Neural progenitor cell (in vitro differentiated cells): ENCODE measurements at places on chromosomes 7 and 10. TPM values are rescaled to one million over a fixed set of nuclear protein-coding genes. Genes with fewer than 3 reads are reported as not detected.

The OR2A1 gene
- total RNA-seq = not detected in 2 replicates

DNA sequence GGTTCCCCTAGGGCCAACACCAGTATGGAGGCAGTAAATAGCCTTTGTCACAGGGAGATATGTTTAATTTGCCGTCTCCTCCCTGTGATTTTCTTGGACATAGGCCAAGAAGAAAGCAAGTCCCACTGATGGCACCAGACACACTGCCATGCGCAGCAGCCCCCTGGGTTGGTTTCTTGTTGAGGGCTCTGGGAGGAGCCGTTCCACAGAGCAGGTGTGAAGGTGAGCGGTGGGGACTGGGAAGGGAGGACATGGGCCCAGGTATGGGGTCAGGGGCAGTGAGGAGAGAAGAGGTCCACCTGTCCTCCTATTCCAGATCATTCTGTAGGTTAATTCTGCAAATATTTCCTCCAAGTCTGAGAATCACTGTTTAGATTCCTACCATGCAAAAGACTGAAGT lies 376.1 kb downstream of the PLXNA4 start:
- H3K27me3 ChIP-seq = no peaks in the 10 kb centered on the region
- no peaks in the 10 kb centered on the region for H3K4me1 ChIP-seq
- DNase-seq = no peak

The RAB19 gene
- total RNA-seq = 1.1 and 3.1 TPM in 2 replicates

GRCh38 chr10:101467286-101467770 lies 113.4 kb downstream of the BTRC start:
- DNase-seq = peak; percentile 89
- peaks cover 60% of the 10 kb centered on the region for H3K4me1 ChIP-seq
- H3K4me3 ChIP-seq = peak overlapping the region; percentile 29
- H3K27me3 ChIP-seq = no peaks in the 10 kb centered on the region

DNA sequence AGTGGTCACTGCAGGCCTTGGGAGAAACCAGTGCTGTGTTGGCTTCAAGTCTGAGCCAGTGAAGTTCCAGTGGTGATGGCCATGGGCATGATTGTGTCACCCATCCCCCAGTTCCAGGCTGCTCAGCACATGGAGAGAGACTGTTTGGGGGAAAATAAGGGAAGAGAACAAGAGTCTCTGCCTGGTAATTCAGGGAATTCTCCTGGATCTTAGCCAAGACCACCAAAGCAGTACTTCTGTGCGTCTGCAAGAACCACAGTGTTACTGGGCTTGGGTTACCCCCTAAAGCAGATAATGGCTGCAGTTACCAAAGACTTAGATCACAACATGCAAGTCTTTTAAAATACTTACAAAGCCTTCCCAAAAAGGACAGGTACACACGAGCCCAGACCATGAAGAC lies 225.0 kb upstream of the SEMA3C start:
- no peak for DNase-seq
- H3K27me3 ChIP-seq = no peaks in the 10 kb centered on the region
- H3K27ac ChIP-seq = no peak overlapping the region

DNA sequence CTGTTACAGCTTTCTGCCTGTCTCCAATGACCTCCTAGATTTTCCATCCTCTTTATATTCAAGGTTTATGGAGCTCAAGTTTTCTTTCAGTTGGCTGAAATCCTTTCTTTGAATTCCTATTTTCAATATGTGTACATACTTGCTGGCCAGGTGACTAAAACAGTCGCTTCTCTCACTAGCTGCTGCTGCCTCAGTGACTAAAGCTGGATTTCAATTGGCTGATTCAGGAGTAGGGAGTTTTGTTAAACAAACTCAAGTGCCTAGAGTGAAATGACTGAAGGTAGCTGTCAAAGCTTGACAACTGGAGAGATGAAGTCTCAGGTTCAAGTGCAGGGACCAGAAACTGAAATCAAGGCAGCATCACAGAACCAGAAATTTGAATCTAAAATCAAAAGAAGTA lies 6.7 kb upstream of the POLR1F start:
- DNase-seq = no peak
- no peak overlapping the region for H3K27ac ChIP-seq
- H3K4me3 ChIP-seq = no peak overlapping the region
- no peaks in the 10 kb centered on the region for H3K36me3 ChIP-seq
- peaks cover 21% of the 10 kb centered on the region for H3K27me3 ChIP-seq

The NUTM2D gene
- 3.4 and 4.1 TPM in 2 replicates for total RNA-seq

GRCh38 chr10:61385231-61386001 lies 67.8 kb downstream of the TMEM26 start:
- DNase-seq = no peak
- H3K4me1 ChIP-seq = no peaks in the 10 kb centered on the region
- no peaks in the 10 kb centered on the region for H3K36me3 ChIP-seq
- H3K27me3 ChIP-seq = no peaks in the 10 kb centered on the region

- no peaks in the 10 kb centered on the region for H3K36me3 ChIP-seq
- peak overlapping the region; percentile 85 for H3K4me3 ChIP-seq
- no peak overlapping the region for H3K27ac ChIP-seq
- peak; percentile 46 for DNase-seq
These were observed 1.2 kb downstream of the CCM2 start for GRCh38 chr7:45001138-45001694.

The FAM25A gene
- total RNA-seq = not detected in 2 replicates

DNA sequence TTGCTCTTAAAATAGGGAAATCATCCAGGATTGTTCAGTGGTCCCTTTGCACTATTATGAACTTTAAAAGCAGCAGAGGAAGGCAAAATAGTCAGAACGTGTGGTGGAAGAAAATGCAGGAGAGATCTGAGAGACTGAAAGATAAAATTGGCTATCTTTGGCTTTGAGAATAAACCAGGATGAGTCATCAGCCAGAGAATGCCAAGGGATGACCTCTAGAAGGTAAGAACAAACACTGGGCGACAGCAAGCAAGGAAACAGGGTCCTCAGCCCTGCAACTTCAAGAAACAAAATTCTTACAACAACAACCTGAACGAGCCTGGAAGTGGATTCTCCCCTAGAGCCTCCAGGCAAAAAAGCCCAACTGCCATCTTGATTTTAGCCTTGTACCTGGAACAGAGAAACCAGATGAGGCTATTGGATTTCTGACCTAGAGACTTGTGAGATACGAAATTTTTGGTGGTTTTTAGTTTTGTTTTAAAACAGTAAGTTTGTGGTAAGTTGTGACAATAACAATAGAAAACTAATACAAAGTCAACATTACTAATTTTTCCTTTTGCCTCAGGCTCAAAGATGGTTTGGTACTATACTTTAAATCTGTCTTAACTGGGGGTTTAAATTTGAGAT lies 130.2 kb upstream of the CNTNAP2 start:
- no peak overlapping the region for H3K4me3 ChIP-seq
- no peaks in the 10 kb centered on the region for H3K4me1 ChIP-seq
- H3K27me3 ChIP-seq = no peaks in the 10 kb centered on the region

DNA sequence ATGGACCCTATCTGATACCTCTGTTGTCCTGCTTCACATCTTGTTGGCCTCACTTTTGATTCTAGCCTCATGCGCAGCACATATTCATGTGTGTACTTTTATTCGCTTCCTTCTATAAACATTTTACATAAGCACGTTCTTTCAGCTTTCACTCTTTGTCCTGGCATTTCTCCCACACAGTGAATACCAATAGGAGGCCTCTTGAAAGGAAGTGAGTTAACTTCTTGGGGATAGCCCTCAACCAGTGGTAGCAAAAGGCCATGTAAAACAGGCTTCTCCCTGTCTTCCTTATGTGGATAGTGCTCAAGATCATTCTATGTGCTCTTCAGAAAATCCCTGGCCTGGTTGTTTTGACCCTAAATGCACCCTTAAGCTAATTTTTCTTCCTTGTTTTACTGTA lies 633.9 kb upstream of the MBL2 start:
- no peak overlapping the region for H3K4me3 ChIP-seq
- H3K36me3 ChIP-seq = no peaks in the 10 kb centered on the region
- H3K27me3 ChIP-seq = no peaks in the 10 kb centered on the region

DNA sequence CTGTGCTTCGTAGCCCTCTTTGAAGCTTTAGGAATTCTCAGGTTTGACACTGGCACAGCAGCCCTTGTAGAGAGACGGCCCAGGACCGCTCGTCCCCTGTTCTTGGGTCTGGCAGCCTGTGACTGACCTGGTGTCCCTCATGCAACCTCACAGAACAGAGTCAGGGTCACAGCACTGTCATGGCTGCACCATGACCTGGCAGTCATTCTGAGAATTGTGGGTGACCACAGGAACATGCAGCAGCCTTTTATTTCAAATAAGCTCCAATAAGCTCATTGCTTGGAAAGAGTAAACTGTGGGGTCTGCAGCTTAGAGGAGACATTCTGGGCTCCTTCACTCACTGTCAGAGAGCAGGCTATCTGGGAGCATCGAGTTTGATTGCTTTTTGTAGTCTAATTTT lies 42.5 kb downstream of the MYO1G start:
- H3K4me3 ChIP-seq = no peak overlapping the region
- H3K36me3 ChIP-seq = no peaks in the 10 kb centered on the region
- no peaks in the 10 kb centered on the region for H3K27me3 ChIP-seq
- DNase-seq = no peak

The GALNT17 gene
- total RNA-seq = 17.1 and 23.0 TPM in 2 replicates

The WEE2 gene
- total RNA-seq = 0.12 TPM in 1 of 2 replicates, not detected in the other

- no peaks in the 10 kb centered on the region for H3K27me3 ChIP-seq
- no peak overlapping the region for H3K4me3 ChIP-seq
- no peak for DNase-seq
These were observed 27.6 kb downstream of the SEMA3C start for GRCh38 chr7:80891259-80891544.
